SJSA1 (cell line): ENCODE measurements at places on chromosomes 1 and 21. TPM values are rescaled to one million over a fixed set of nuclear protein-coding genes. Genes with fewer than 3 reads are reported as not detected.

DNA sequence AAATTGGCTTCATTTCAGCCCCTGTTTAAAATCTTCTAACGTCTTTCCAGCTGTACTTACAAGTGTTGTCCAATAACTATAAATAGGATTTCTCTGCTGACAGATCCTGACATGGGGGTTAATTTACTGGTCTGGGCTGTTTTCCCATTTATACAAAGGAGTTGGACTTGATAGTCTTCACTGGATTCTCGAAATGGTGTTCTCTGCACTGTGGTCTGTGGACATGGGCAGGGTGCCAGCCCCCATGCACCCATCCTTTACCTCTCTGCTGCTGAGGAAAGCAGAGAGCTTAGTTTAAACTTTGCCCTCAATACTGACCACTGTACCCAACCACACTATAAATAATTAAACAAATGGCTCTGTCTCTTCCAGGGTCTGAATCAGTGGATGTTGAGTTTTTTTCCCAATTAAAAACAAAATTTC is 5.2 kb downstream of the DIO1 start:
- no peak for DNase-seq

ESRRG gene
- not detected in 2 replicates for total RNA-seq

DNA sequence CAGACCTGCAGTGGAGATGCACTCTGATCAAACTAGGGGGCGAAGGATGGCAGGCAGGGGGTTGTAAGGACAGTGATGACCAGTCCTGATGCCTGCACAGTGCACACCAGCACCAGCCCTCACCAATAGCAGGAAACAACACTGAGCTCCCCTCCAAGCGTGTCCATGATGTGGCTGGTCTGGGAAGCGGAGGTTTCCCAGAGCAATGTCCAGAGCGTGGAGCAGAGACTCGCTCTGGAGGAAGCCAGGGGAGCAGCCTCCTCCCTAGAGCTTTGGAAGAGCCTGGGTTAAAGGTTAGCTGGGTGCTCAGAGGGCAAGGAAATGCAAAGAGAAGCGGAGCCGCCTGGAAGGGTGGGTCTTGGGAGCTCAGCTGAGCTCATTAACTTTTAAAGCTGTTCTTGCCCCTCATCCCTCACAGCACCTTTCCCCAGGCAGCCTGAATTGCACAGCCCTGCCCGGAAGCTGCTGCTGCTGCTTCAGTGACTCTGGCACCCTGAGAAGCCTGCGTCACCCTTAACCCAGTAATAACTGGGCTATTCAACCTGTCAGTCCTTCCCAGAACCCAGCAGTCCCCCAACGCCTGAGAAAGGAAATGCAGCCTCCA is 162.2 kb upstream of the RAB4A start:
- DNase-seq: no peak

KCNE2 gene
- total RNA-seq: not detected in 2 replicates

- no peak for DNase-seq
Observed at GRCh38 chr1:15137809-15138208, 15.7 kb upstream of the TMEM51 start.

GRCh38 chr21:42189431-42189830 is 29.5 kb upstream of the ABCG1 start:
- DNase-seq: no peak

SYCP1 gene
- not detected in 2 replicates for total RNA-seq

DNA sequence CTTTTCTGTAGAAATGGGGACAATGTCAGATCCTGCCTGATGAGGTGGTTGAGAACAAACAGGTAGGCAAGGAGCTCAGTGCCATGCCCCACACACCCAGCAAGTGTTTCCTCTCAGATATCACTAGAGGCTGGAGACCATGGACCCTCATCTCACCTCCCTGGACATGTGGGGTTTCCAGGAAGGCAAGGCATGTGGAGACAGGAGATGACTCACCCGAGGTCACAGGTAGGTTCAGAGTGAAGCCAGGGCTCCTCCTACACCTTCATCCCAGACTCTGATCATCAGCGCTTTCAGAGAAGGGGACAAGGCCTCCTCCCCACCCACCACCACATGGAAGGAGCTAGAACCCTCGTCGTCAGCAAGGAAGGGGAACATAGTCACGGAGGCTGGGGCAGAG is 69.2 kb downstream of the MATN1 start:
- DNase-seq: no peak

- DNase-seq: no peak
Observed at GRCh38 chr21:26818906-26819305, 26.3 kb downstream of the ADAMTS1 start.

ATP6V1G3 gene
- not detected in 2 replicates for total RNA-seq

HAO2 gene
- total RNA-seq: not detected in 2 replicates

- no peak for DNase-seq
Observed at GRCh38 chr1:52636721-52637695, 4.0 kb downstream of the SHISAL2A start.

DNA sequence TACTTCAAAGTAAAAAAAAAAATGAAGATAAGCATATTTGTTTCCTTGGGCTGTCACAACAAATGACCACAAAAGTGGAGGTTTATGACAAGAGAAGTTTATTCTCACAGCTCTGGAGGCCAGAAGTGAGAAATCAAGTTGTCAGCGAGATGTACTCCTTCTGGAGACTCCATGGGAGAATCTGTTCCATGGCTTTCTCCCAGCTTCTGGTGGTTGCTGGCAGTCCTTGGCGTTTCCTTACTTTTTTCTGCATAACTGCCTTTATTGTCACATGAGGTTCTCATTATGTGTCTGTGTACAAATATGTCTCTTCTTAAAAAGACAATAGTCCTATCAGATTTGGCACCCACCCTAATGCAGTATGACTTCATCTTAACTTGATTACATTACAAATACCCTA is 398.3 kb downstream of the KCNT2 start:
- DNase-seq: no peak

DNA sequence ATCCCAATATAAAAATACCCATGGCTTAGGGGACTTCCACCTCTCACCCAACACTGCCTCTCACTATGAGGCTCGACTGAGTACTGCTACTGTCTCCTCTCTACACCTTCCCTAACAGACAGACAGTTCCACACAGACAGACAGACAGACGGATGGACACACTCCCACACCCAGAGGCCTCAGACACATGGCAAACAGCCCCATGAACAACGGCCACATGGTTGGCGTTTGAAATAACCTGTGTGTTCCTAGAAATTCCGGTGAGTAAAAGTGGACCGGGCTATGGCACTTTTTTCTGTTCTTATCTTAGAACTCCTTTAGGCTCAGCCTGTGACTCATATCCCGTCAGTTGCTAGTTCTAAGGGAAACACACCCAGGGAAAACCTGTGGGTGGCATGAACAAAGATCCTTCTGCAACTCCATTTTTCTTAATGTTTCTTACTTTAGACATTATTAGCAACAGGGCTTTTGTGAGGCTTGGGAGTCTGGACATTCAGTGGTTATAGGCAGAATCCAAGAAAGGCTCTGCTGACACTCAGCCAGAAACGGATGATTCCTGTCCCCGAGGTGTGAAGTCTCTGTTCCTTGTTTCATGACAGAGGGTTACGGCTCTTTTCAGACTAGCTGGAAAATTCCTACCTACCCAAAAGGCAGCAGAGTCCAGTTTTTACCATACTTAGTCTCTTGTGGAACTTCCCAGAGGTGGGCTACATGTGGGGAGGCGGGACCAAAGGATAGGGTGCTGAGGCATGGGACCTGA is 90.5 kb upstream of the TLR5 start:
- peak; percentile 90 for DNase-seq

SUSD4 gene
- total RNA-seq: 0.03 and 0.74 TPM in 2 replicates

DNA sequence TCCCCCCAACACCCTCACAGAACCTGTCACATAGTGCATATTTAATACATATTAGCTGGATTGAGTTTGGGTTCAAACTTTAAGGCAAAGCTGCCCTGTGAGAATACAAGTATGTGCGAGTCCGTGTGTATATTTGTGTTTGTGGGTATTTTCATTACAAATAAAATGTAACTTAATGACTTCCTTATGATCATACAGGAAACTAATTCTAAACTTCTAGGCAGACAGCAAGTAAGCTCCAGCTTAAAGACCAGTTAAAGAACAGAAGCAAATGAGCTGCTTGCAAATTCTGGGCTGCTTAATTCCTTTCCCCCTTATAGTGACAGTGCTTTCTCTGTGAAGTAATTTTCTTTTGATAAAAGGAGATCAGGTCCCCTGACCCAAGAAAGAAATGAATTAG is 437.6 kb downstream of the TTLL7 start:
- no peak for DNase-seq

SLC35D1 gene
- 13.9 and 22.2 TPM in 2 replicates for total RNA-seq

LDLRAD2 gene
- not detected in 2 replicates for total RNA-seq

DNA sequence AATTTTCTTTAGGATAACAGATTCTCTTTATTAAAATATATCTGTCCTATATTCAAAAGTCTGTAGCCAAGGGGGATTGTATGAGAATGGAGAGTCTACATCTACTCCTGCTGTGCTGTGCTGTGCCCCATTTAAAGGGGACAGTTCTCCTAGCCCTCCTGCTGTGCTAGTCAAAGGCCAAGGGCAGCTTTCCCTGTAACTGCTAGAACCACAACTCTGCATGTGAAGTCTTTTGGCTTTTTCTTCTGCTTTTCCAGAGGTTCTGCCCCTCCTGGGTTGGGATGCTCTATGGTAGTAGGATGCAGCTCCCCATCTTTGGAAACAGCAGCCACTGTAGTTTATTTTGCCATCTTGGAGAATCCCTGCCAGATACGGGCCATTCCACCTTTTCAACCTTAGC is 197.5 kb upstream of the JUN start:
- DNase-seq: no peak

GRCh38 chr1:174040387-174040786 is 18.2 kb upstream of the RC3H1 start:
- no peak for DNase-seq

- peak; percentile 73 for DNase-seq
Observed at GRCh38 chr1:43227143-43227764, 42.5 kb upstream of the TMEM125 start.

GRCh38 chr1:3062616-3063378 is 6.2 kb upstream of the PRDM16 start:
- no peak for DNase-seq

DNA sequence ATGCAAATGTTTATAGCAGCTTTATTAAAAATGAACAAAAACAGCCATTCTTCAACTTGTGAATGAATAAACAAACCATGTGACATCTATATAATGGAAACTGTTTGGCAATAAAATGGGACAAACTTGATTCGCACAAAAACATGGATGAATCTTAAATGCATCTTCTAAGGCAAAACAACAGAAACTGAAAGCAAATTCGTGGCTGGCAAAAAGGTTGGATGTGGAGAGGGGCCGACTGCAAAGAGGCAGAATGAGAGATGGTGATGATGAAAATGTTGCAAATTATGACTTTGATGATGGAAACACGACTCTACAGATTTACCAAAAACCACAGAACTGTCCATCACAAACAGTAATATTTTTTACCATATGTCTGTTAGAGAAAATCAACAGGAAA is 327.0 kb upstream of the NR5A2 start:
- DNase-seq: no peak

DNA sequence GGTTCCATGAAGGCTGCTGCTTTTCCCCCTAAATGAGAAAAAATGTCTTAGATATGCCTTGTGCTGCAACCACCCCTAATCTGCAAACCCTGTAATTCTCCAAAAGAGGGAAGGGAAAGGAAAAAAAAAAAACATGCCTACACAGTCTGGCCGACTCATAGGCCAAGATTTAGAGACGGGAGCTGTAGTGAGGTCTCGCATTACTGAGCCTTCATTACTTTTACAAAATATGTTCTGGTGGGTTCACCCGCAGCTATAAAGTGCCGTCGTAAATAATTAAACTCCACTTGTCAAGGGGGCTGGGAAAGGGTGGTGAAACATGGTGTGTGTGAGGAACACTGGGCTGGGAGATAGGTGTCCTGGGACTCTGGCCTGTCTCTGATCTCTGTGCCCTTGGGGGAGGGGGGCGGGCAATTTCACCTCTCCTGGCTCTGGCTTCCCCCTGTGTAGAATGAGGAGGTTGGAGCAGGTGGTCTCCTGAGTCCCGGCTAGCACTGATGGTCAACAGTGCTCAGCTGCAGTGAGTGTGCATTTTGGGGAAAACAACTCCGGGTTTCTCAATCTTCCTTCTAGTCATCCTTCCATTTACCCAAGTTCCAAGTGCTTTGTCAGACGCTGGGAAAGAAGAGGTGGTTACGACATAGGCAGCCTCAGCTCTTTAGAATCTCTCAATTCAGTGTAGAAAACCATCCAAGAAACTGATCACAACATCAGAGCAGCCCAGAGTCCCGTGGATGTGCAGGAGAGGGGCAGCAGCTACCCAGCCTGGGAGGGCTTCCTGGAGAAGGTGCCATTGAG is 82.3 kb downstream of the ACTL8 start:
- DNase-seq: no peak

GRCh38 chr1:201982623-201983379 is at the start of gene RNPEP:
RNPEP (plus strand) TSS chr1:201982648; CDS start chr1:201982667, 19 bp downstream.
- DNase-seq: peak; percentile 81

DNA sequence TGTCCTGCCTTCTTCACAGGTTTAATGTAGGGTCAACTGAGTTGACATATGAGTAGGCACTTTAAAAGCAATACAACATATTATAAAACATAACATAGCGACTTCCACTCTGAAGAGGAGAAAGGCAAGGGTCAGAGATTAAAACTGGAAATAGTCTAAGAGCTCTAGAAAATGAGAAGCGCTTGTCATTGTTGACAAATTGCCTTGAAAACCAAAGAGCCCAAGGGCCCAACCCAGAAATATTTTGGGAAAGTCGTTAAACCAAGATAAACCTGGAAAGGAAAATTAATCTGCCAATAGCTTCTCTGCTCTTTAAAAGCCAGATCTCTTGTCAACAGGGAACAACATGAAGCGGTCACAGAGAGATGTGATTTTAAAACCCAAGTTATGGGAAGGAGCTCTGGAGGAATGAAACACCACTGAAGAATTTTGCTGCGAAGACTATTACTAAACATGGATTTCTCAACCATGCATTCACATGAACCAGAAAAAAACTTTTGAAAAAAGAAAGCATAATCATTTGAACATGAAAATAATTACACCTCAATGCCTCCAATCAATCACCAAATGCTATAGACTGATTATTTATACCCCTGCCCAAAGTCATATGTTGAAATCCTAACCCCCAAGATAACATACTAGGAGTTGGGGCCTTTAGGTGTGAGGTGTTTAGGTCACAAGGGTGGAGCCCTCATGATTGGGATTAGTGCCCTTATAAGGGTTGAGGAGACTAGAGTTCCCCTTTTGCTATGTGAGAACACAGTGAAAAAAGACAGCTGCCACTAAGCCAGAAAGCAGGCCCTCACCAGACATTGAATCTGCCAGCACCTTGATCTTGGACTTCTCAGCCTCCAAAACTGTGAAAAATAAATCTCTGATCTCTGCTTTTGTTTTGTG is 33.0 kb upstream of the MTF1 start:
- no peak for DNase-seq

DNA sequence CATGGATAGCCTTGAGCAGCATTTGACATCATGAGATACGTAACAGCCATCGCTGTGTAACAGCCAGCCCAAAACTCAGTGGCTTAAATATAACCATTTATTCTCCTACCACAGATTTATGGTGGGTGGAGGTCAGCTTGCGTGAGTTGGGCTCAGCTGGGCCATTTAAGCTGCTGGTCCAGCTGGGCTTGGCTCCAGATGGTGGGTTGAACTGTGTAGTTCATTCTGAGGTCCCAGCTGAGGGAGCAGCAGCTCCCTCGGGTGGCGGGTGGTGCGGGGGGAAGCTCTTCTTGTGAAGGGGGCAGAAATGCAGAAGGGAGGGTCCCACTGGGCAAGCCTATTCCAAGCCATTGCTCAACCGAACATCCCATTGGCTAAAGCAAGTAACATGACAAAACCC is 75.9 kb downstream of the IGSF21 start:
- DNase-seq: no peak
